Forelimb muscle (tissue), 1 donor: ENCODE measurements at places on chromosomes 6 and 20. TPM values are rescaled to one million over a fixed set of nuclear protein-coding genes. Genes with fewer than 3 reads are reported as not detected.

The FILIP1 gene
- polyA plus RNA-seq = 57.6 TPM

The GSTA3 gene
- polyA plus RNA-seq = not detected

The LCA5 gene
- 3.8 TPM for polyA plus RNA-seq

The OPN5 gene
- polyA plus RNA-seq = 0.15 TPM

The TNXB gene
- 108 TPM for polyA plus RNA-seq

The LRRC73 gene
- polyA plus RNA-seq = 0.16 TPM

The RFX6 gene
- not detected for polyA plus RNA-seq

The OR2H1 gene
- not detected for polyA plus RNA-seq

GRCh38 chr20:1437235-1437904, 29.3 kb downstream of the NSFL1C start:
- DNase-seq = no peak

GRCh38 chr6:62037445-62037844, 248.6 kb downstream of the KHDRBS2 start:
- no peak for DNase-seq

DNA sequence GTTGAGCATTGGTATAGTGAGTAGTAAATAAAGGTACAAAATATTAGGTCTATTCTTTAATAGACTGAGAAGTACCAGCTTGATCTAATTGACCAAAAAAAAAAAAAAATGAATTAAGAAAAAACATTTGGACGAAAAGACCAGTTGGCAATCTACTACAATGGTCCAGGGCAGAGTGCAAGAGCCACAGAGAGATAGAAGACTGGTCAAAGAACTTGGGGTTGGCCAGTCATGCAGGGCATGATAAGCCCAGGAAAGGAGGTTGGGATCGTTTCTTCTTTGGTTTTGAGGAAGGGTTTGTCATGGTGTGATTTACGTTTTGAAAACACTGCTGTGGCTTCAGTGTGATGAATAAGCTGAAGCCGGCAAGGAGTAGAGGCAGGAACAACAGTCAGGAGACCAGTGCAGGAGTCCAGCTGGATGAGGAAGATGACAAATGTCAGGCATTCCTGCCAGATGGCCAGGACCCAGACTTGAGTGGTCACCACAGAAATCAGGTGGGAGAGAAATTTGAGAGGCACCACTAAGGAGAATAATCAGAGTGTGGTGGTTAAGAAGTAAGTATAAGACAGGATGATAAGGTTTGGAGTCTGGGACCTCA, 14.0 kb downstream of the SMLR1 start:
- DNase-seq = no peak

GRCh38 chr6:13184089-13184468, 144.3 kb downstream of the TBC1D7 start:
- no peak for DNase-seq

- DNase-seq = no peak
These were observed 18.4 kb downstream of the PKIG start for GRCh38 chr20:44600758-44601201.

DNA sequence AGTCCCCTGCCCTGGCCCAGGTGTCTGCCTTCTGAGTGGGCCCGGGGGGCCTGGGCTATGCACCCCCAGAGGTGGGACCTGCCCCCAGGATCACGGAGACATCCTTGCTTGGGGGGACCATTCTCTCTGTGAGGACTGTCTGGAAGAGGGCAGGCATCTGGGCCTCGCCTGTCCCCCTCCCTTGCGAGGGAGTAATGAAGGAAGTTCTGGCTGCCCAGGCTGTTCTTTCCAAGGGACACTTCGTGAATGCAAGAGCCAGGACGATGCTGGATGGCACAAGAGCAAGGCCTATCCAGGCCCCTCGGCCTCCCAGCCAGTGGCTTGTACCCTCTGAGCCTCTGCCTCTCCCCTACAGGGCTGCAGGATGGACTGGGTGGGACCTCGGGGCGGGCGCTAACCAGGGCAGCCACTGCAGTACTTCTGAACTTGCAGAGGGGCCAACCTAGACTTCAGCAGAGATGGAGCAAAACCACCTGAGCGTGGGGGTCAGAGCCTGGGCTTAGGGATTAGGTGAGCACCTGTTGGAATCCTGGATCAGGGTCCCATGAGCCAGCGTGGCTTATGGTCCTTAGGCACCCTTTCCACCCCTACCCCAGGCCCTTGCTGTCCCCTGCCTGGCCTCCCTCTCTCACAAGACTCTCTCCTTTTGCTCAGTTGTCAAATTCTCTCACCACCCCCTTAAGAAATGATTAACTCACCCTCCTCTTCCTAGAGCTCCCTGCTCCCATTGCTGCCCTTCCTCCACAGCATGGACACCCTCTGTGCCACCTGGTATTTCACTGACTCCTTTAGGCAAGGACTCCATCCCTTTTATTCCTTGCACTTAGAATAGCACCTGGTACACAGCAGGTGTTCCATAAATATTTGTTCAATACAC, 53.2 kb downstream of the CTCFL start:
- DNase-seq = no peak

DNA sequence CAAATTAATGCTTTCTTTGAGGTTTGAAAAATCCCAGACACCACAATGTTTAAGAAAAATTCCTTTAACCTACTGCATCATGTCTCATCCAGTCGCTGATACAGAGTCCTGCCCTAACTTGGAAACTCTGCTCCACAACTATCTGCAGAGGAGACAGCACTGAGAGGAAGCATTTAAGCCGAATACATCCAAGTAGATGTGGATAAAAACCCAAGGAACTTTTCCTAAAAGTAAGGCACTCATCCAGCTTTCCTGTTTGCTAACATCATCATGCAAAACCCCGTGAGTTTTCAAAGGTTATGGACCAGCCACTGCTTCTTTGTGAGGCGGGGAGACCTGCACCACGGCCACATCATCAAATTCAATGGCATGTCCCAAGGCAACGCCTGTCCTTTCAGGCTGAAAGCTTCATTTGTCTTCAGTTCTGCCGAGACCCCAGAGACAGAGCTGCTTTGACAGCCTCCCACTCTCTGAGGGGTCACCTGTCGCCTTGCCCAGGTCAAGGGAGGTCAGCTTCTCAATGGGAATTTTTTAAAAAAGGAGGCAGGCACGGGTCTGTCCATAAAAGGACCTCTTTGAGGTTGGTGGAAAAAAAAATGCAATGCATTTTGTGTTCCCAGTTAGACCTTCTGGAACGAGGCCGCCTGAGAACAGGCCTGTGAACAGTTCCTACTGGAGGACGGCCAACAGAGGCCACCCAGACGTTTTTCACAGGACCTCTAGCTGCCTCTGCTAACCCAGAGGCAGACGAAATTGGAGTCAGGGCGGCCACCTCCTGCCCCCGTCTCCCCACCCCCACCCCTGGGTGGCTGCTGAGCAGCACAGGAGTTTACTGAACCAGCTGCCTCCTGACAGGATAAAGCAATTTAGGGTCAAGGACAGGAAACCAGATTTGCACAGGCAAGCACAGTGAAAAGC, 142.5 kb upstream of the HDDC2 start:
- peak; percentile 11 for DNase-seq

DNA sequence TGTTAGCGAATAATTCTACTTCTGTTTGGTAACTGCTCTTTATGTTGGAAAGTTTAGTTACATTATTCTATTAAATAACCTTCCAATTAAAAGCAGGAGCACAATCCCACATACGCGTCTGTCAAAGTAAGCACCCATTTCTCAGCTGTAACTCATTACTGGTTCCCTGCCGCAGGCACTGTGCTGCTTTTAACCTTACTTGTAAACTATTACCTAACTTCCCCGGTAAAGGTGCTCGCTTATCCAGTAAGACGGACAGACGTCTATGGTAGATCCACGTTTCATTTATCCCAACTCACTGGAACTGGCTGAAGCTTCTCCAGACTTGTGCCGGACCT, 529 bp upstream of the ENPP4 start:
- no peak for DNase-seq

DNA sequence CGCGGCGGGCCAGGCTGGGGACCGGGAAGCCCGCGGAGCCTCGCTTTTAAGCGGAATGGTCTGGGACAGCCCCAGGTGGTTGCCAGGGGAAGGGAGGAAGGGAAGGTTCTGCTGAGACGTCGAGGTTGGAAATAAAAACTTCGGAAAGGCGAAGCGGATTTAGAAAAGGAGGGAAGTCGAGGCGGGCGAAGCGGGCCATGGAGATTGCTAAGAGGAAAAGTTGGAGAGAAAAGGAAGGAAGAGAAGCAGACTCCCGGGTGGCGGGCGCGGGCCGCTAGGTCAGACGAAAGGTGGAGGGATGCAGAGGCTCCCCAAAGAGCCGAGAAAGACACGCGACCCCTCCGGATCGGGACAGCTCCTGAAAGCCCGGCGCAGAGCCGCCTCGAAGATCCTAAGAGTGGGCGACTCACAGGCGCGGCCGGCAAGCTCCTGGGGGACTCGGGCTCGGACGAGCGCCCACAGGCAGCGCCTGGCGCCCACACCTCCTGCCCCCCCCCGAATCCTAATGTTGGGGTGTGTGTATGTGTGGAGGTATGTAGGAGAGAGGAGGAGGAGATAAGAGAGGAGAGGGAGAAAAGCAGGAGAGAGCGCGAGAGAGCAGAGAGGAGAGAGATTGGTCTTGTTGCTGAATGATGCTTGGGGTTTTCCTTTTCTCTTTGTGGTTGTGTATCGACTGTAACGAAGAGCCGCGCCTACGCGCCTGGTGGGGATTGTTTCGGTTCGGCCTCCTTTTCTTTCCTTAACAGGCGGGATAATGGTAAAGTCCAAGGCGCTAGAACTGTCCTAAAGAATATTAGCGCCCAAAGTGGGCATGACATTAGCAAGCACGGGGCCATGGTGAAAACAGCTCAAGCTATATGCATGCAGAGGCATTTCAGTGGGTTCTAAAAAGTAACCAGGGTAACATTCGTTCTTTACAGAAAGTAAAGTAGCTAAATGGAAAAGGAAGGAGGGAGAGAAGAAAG, 1.5 kb downstream of the TFAP2B start:
- no peak for DNase-seq
